ENCODE measurements at places on chromosomes 1 and 21.

DNA sequence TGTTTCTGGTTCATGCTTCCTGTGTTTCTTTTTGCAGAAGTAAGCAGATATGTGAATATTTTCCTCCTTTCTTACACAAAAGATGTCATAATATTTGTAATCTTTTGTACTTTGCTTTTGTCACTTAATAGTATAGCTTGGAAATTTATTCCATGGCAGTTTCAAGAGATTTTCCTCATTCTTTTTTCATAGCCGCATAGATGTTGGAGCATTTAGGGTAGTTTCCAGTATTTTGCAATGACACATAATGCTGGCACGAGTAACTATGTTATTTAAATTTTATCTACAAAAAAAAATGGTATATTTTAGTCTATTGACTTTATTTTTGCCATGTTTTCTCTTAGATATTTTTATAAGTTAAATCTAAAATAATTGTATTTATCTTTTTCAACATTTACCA lies 40.7 kb downstream of the AGO3 start:
- DNase-seq = no peak

- DNase-seq = no peak
Measured at GRCh38 chr1:119366424-119366823, 2.2 kb upstream of the HAO2 start.

DNA sequence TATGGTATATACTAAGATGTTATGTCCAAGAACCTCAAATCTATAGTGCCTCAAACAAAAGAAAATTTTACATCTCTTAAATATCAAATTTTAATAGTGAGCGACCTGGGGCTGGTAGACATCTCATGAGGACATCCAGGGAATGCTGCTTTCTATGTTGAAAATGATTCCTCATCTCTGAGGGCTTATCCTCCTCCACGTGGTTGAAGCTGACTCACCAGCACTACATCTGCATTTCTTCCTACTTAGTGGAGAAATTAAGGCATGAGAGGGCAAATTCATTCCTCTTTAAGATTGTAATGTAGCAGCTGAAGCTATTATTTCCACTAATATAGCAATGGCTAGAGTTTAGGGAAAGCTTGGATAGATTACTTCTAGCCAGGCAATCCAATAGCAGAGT lies 529.5 kb downstream of the COL11A1 start:
- DNase-seq = no peak

GRCh38 chr1:181061891-181062835 lies 26.3 kb upstream of the IER5 start:
- DNase-seq = no peak

- DNase-seq = no peak
Measured at GRCh38 chr1:154006136-154006535, 15.6 kb downstream of the RPS27 start.

GRCh38 chr1:148372731-148373130 lies 110.4 kb downstream of the PPIAL4G start:
- no peak for DNase-seq

DNA sequence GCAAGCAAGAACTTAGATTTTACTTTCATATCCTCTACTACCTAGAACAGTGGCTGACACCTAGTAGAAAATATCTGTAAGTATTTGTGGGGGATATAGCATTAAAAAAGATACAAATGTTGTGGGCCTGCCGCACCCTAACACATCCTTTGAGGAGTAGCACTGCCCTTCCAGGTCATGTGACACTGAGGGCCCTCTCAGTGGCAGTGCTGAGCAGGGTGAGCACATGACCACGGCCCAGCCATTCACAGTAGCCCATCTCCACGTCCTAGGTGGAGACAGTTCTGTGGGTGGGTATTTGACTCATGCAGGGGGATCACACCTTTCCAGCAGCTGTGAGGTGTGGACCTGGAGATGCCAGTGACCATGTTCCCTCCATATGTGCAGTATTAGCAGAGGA lies 108.9 kb downstream of the OMA1 start:
- DNase-seq = no peak

DNA sequence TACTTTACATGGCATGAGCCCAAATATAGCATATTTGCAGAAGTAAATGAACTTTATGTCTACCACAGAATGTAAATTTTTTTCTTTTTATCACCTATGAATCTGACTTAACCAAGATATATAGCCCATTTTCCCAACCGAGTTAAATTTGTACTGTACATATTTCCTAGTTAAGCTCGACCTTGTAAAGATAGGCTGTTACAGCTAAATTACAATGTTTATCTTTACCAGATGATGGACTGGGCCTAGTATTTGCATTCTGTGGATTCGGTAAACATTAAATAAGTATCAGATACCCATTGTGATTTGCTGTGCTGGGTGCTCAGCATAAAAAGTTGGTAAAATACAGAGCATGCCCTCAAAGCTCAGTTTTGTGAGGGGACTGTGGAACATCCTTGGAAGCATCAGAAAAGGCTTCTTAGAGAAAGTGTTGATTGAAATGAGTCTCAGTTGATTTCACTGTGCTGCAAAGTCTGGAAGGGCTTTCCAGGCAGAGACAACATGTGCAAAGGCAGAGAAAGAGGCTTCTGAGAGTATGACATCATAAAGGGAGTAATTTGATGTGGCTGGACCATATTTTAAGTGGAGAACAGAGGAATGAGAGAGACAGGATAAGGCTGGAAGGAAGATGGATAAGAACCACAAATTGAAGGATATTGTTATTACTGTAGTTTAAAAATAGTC lies 27.4 kb downstream of the MORC3 start:
- no peak for DNase-seq

- DNase-seq = no peak
Measured at GRCh38 chr1:228867108-228867950, 132.1 kb downstream of the RHOU start.

DNA sequence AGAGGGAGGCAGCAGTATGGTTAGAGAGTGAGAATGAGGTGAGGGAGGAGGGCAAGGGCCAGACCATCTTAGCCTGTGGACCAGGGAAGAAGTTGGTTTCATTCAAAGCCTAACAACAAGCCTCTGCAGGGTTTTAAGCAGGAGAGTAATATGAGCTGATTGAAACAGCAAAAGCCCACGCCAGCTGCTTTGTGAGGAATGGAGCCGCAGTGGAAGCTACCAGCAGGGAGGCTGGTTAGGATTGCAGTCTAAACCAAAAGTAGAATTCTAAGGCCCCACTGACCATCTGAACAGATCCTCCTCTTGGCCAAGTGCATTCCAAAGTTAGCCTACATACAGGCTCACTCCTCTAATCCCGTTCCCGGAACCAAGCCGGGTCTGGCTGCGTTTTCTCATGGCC lies 44.8 kb downstream of the OLFML3 start:
- no peak for DNase-seq

GRCh38 chr1:85022700-85023099 lies 25.6 kb downstream of the MCOLN3 start:
- no peak for DNase-seq

GRCh38 chr21:22444990-22445389 lies 1446.8 kb downstream of the NCAM2 start:
- DNase-seq = no peak

- no peak for DNase-seq
Measured at GRCh38 chr1:208475951-208476845, 232.0 kb upstream of the PLXNA2 start.

GRCh38 chr1:19333587-19334354 lies 21.6 kb downstream of the SLC66A1 start:
- DNase-seq = no peak

DNA sequence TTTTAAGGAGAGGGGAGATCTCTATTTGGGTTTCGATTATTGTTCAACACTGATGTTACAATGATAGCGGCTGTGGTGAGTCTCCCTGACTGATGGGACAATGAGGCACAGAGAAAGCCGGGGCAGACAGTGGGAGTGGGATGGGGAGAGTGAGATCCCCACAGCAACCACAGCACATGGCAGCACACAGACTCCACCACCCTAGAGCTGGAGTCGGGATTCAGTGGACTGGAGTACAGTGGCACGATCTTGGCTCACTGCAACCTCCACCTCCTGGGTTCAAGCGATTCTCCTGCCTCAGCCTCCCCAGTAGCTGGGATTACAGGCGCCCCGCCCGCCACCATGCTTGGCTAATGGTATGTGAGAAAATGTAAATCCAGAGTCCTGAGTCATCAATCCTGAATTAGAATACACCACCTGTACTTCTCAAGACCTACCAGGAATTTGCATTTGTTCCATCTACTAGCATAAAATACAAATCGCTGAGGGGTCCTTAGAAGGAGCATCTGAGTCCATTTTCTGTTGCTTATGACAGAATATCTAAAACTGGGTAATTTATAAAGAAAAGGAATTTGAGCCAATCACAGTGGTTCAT lies 125.8 kb downstream of the TOMM20 start:
- no peak for DNase-seq

All from GM04504 (cell line).